ENCODE measurements at places on chromosomes 3 and 15.

GRCh38 chr15:60392986-60393790 lies 4.6 kb downstream of the ANXA2 start:
- DNase-seq: peak; percentile 99

GRCh38 chr15:25944386-25944785 lies 81.3 kb upstream of the ATP10A start:
- no peak for DNase-seq

- DNase-seq: no peak
These were observed 290.7 kb upstream of the CTNNB1 start for GRCh38 chr3:40908612-40909011.

GRCh38 chr15:40285151-40285550 lies 2.3 kb upstream of the ANKRD63 start:
- peak; percentile 16 for DNase-seq

DNA sequence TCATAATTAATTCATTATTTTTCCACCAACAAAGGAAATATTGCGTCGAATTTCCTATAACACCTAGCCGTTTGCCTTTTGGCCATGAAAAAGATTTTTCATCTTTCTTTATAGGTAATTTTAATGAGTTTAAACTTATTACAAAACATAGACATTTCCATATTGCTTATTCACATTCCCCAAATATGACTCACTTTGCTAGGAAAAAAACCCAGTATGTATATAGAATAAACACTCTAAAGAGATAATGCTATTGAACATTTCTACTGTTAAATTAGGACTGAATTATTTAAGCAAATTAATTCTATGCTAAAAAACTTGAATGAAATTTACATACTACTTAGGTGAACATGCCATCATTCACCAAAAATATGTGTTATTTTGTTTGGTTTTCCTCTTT lies 16.2 kb downstream of the ZPLD1 start:
- DNase-seq: no peak

DNA sequence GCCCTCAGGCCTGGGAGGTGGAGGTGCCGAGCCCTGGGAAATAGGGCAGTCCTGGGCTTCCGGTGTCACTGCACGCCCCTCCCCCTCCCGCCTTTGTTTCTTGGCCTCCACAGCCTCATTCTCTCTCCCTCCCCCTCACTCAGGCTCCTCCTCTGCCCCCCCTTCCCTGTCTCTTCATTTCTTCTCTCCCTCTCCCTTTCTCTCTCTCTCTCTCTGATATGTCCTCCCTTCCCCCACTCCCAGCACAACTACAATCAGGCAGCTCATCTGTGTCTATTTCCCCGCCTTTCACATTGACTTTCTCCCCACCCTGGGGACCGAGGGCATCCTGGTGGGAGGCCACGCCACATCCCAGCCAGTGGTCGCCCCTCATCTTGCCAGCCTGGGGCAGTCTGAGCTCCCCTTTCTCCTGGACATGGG lies 40.2 kb downstream of the IDH2 start:
- peak; percentile 35 for DNase-seq

GRCh38 chr15:52042051-52042851 lies 23.2 kb downstream of the MAPK6 start:
- no peak for DNase-seq

DNA sequence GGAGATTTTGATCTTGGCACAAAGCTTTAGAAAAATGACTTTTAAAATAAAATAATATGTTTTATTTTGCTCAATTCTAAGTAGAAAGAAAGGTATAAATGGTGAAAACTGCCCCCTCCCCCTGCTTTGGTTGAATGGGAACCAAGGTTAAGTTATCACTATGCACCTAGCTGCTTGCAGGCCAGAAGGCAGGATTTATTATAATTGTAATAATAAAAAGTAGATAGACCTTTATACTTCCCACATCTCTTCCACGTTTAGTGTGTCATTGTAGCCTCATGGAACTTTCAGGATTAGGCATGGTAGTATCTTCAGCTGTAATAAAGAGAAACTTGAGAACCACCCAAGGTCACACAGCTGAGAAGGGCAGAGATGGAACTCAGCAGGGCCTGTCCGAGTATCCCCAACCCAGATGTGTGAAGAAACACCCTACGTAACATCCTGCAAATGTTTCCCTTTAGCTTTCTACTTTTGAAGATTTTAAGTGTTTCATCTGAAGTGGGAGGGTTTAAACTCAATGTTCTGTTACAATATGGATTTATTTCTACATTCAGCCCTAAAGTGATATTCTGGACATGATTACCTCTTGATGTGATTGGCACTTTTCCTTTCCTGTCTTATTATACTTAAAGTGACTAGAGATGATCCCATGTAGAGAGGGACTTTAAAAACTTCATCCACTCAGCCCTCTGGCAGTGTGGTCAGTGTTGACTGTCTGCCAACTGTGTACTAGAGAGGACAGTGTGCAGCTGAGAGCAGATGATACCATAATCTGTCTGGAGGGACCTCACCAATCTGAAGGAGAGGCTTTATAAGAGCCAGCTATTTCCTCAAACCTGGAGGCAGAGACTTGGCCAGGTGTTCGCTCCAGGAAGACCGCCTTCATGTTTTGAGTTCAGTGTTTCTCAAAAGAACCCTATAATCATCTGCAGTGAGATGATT lies 282.5 kb upstream of the TRIM42 start:
- DNase-seq: no peak

DNA sequence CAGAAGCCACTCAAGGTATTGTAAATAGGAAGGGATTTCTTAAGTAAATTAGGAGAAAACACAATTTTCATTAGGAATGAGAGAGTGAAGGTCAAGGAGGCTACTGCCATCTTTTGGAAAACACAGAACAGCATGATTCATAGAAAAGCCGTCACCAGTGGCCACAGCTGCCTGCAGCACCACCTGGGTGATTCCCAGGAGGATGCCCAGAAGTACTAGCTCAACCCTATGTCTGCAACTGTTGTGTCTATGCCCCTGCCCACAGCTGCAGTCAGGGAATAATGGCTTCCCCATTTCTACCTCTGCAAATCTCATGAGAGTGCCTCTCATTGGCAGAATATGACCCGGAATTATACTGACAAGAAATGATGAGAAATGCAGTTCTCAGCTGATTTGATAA lies 300.0 kb downstream of the IGSF11 start:
- no peak for DNase-seq

Measured in fibroblast of skin of back (primary cell).